ENCODE measurements at places on chromosomes 2 and 18. TPM values are rescaled to one million over a fixed set of nuclear protein-coding genes. Genes with fewer than 3 reads are reported as not detected.

- DNase-seq, result no peak
These were observed 166.7 kb upstream of the DTNA start for GRCh38 chr18:34543356-34543755.

- peak; percentile 36 for DNase-seq
These were observed 1.6 kb downstream of the OSR1 start for GRCh38 chr2:19356545-19357401.

DNA sequence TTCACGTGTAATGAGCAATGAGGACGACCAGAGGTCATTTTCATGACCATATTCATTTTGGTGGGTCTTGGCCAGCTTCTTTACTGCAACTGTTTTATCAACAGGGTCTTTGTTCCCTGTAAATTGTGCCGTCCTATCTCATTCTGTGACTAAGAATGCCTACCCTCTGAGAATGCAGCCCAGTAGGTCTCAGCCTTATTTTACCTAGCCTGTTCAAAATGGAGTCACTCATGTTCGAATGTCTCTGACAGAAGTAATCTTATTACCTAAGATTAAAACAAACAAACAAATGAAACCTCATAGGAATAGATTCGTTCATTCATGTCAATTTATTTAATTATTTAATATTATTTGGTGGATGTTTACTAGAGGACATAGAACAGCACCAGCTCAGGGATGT is 714.8 kb downstream of the ADCYAP1 start:
- DNase-seq, result no peak

DNA sequence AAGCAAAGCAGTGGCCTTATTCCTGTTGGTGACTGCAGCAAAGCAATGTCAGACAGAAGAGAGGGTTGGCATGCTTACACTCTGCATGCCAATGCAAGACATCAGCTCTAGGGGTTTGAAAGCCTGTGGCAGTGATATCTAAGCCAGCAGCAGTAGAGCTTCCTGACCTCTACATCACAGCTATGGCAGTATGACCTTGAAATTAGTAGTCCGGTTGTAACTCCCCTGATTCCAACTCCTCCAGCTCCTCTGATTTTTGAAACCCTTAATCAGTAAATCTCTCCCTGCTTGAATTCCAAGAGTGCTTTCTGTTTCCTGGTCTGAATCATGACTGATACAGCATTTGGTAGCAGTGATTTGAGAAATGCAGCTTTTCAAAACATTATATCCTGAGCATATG is 60.0 kb upstream of the LRP1B start:
- DNase-seq, result no peak

DNA sequence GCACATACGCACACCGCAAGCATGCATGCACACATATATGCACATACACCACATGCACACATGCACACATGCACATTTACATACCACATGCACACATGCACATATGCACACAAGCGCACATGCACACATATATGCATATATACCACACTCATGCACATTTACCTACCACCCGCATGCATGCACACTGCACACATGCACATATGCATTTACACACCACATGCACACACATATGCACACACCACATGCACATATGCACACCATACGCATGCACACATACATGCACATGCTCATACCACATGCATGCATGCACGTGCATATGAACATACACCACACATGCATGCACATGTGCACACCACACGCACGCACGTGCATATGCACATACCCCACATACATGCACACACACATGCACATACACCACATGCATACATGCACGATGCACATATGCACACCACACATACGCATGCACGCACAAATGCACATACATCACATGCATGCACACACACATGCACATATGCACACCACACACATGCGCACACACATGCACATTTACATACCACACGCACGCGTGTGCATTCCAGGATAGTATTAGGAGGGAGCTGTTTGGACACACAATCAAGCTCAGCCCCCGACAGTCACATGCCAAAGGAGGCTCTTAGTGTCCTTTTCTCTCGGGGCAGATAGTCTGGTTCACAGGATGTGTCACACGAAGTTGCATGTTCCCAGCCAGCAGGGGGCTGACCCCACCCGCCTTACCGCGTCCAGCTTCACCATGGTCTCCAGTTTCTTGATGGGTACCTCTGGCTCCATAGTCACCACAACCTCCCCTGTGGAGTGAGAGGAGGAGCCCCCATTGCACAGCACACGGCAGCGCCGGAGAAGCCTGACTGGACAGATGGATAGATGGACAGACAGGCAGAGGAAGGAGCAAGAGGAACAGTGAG is 5.9 kb downstream of the OTOF start:
- no peak for DNase-seq

GRCh38 chr18:78820161-78820834 is 159.3 kb upstream of the SALL3 start:
- no peak for DNase-seq

GRCh38 chr2:105645031-105645937 is 99.4 kb upstream of the NCK2 start:
- DNase-seq, result no peak

- peak; percentile 66 for DNase-seq
These were observed 90.6 kb downstream of the FEZ2 start for GRCh38 chr2:36507408-36507812.

DNA sequence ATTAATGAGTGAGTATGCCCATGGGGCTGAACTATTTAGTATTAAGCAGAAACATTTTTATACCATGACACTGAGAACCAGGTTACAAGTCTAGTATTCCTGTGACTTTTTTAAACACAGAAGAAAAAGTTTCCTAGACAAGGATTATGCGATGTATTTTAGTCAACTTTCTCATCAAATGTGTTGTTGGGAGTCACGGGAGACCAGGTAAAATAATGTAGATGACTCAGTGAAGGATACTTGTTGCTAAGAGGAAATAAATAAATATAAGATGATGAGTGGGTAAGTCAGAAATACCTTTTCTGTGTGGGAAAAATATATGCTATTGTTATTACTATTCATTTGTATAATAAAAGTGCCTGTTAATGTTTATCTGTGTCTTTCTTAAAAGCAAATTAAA is 23.4 kb downstream of the MBD5 start:
- DNase-seq, result no peak

DNA sequence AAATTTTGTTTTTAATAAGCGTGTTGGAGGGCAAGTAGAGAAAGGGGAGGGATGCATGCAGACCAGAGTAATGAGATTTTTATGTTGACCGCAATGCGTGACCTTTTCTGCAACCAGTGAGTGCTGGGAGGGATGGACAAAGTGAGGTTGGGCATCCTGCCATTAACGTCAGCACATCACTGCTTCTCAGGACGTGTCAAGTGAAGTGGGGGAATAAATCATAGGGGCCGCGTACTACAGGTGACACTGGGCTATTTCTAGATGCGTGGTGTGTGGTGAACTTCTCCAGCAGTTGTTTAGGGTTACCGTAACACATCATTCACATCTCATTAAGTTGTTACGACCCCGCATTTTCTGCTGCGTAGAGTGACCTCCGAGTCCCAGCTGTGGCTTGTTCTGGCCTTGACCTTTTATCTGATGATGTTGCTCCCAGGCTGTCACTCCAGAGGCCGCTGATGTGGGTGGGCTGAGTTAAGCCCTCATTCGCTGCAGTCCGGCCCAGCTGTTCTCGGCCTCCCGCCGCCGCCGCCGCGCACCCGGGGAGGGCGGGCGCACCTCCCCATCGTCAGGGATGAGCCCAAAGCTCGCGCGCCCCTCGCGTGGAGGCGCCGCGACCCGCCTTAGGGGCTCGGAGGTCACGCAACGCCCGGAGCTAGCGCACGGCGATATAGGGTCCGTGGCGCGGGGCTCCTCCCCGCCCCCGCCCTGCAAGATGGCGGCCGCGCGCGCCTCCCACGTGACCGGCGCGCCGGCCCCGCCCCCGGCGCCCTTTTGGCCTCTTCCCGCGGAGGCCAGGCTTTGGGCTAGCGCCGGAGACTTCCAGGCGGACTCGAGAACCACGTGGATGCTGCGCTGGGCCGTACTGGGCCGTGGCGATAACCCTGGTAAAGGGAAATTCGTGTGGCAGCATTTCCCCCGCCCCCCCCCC is 3.5 kb downstream of the ZCCHC2 start:
- DNase-seq, result peak; percentile 68

DNA sequence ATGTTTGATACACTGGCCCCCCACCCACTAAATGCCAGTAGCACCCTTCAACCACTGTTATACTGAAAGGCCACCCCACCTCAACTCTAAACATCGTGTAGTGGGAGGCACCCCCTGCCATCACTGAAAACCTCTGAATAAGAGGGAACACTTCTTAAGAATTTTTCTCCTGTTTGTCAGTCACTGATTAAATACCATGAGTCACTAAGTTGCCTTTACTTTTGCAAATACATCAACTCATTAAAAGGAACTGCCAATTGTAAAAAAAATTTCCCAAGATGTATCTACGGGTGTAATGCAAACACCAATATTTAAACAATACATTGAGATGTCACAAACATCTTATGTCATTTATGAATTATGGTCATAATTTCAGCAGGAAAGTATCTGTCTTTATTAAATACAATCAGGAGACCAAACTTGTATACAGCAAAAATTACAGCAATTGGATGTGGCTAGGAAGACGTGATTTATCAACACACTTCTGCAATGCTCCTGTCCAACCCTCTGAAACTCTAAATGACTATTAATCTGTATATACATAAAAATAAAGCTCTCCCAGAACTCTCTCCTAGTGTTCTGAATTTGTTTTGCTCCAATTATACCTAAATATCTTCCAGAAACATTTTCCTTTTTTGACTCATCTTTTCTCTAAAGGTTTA is 144.1 kb upstream of the STK17B start:
- DNase-seq, result no peak

DNA sequence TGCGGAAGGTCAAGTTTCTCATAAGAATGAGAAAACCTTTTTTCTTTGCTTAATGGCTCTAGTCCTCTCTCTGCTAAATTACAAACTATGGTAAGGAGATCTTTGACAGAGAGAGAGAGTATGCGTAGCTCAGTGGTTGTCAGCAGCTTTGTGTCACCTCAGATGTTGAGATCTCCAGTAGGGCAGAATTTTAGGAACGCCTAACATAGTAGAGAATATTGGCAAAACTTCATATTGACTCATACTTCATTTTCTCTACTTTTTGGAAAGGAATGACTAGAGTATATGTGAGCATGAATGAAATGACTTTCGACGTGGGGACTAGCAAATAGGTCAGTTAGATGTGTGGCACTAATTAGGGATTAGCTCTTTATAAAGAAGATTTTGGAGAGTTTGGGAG is 64.0 kb downstream of the WDR7 start:
- no peak for DNase-seq

DNA sequence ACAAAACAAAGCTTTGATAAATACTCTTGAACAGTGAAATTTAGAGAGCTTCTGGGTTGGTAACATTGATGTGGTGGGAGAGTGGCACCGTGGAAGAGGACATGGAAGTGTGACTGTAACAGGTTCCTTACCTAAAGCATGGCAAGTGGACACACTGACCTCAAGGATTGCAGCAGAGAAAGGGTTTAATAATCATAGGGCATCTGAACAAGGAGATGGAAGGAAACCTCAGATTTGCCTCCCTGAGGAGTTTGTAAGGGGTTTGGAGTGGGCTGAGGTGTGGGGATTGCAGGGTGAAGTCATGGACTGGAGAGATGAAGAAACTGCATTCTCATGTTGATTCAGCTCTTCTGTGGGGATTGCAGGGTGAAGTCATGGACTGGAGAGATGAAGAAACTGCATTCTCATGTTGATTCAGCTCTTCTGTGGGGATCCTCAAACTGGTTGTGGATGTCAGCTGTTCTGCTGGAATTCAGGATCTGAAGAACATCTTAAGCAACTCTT is 83.8 kb upstream of the TLK1 start:
- no peak for DNase-seq

Gene VAPA
- polyA plus RNA-seq, result 262 TPM

Gene ASXL3
- 7.8 TPM for polyA plus RNA-seq

Gene DAW1
- polyA plus RNA-seq, result 0.52 TPM

Gene AKAIN1
- polyA plus RNA-seq, result not detected

Gene ZNF385B
- polyA plus RNA-seq, result 16.8 TPM

Gene STPG4
- polyA plus RNA-seq, result 0.12 TPM

Gene C1GALT1C1L
- polyA plus RNA-seq, result 4.1 TPM

Gene MGAT4A
- 33.4 TPM for polyA plus RNA-seq

All from left kidney (tissue), 8 donors.